Stimulated activated CD8-positive, alpha-beta memory T cell treated with anti-CD3 and anti-CD28 coated beads, Interleukin-12 subunit alpha, Interleukin-12 subunit beta, amount 100 ng/mL, for 1 hour (primary cell): ENCODE measurements at places on chromosomes 7 and 10.

DNA sequence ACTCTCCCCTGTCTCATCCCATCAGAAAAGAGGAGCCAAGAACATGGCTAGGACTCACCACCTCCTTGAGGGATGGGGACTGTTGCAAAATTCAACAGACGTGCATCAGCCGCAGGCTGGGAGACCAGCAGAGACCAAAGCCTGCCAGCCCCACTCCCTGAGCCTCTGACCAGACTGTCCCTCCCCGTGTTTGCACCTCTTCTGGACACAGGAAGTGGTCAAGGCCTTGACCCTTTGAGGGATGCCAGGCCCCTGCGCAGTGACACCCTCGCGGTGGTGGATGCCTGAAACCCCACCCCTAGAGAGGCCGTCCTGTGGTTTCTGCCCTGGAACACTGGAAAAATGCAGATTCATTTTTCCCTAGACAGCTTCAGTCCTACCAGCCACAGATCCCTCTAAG lies 128.4 kb upstream of the TCF7L2 start:
- no peak for DNase-seq

DNA sequence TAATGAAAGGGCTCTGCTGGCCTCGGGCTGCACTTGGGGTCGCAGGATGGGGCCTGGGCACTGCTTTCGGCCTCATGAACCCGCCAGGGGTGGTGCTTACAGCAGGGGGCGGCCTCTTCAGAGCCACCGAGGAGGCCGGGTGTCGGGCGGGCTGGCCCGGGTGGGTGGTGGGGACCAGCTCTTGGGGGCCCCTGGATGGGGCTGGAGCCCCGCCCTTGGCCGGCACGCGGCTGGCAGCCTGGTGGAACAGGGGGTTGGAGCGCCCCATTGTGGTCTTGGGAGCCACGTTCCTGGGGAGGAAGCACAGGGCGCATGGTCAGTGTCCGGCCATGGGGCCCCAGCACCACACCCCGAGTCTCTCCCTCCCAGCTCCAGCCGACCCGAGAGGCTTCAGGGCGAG lies 8.8 kb downstream of the ADAM8 start:
- DNase-seq = no peak

DNA sequence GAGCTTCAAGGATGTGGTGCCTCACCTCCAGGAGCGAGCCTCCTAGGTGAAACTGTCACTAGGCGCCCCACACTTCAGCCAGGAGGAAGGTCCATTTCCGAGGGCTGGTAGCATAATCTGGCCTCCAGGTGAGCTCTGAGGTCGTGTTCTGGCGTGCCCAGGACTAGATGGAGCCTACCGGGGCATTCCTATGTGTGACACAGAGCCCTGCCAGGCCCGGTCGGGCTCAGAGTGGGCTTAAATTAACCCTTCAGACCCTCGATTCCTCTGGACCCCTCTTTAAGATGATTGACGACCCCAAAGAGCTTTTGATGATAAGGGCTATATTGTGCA lies 233.1 kb downstream of the EBF3 start:
- DNase-seq = no peak

DNA sequence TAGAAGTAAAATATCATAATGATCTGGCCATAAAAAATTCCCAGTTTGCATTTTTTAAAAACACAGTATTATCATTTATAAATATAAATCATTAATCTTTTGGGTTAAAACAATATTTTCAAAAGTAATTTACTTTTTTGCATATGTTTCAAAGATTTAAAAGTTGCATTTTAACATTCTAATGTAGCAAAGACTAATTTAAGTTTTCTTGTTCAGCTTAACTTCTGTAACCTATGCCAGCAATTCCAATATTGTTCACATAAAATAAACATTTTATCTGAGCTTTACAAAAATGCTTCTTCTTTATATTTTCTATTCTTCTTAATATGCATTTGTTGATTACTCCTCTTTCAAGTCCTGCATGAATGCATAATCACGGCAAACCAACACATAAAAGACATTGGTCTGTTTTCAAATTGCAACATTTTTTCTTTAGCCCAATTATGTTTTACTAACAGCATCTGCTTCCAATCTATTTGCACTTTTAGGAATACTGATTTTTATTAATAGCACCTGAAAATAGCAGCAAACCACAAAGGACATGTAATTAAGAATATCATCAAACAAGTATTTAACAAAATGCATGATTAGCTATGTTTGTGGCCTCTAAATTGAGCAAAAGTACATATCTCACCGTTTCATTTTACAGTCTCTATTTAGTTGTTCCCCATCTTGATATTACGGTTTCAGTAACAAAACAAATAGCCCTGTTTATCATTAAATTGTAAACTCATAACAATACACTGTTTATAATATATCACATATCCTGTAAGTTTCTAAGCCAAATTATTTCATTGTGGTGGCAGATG lies 286.9 kb upstream of the NFE2L3 start:
- no peak for DNase-seq

DNA sequence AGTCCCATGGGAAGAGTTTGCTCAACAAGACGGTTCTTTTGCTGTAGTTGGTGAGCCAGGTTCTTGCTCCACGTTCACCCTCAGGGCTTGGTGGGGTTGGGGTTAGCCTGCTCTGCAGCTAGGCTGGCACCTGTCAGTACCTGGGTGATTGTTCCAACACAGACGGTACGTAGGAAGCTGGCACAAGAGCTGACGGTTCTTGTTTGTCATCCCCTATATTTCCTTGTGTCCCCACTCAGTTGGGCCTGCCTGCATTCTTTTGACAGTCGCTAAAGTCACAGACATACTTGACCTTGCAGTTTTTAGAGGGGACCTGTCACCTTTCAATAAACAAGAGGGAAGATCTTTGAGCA lies 40.2 kb upstream of the SYPL1 start:
- DNase-seq = no peak

GRCh38 chr7:147415991-147416390 lies 1174.6 kb upstream of the C7orf33 start:
- no peak for DNase-seq

- no peak for DNase-seq
Observed at GRCh38 chr10:122849900-122850605, 4.4 kb upstream of the CUZD1 start.

DNA sequence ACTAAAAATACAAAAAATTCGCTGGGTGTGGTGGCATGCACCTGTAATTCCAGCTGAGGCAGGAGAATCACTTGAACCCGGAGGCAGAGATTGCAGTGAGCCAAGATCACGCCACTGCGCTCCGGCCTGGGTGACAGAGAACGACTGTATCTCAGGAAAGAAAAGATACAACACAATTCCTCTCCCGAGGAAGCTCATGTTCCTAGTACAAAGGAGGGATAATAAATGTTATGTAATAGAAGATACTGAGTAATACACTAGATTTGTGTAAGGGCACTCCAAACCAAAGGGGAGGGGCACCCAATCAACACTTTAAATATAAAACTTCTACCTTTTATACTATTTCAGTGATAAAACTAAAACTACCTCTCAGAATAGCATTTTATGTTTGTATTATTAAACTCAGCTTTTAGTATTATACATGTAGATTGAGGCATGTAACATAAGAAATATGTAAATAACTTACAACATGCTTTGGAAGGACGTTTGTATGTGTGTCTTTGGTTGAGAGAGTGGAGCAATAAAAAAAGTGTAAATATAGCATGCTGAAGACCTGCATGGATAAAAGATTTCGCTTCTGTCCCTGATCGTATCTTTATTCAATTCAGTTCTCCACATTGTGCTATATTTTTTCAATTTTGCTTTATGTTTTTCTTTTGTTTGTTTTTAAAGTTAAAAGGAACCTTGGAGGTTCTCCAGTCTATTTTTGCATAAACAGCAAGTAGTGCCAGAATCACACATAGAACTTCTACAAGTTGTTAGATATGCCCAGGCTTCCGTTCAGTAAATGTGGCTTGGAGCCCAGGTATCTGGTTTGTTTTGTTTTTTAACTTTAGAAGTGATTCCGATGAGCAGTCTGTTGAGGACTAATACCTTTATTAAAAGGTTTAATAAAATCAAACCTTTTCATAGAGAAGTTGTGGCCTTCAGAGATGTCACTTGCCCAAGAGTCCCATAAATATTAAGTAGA lies 71.9 kb downstream of the WAC start:
- no peak for DNase-seq

- no peak for DNase-seq
Observed at GRCh38 chr7:150736864-150737263, 354 bp upstream of the GIMAP5 start.

DNA sequence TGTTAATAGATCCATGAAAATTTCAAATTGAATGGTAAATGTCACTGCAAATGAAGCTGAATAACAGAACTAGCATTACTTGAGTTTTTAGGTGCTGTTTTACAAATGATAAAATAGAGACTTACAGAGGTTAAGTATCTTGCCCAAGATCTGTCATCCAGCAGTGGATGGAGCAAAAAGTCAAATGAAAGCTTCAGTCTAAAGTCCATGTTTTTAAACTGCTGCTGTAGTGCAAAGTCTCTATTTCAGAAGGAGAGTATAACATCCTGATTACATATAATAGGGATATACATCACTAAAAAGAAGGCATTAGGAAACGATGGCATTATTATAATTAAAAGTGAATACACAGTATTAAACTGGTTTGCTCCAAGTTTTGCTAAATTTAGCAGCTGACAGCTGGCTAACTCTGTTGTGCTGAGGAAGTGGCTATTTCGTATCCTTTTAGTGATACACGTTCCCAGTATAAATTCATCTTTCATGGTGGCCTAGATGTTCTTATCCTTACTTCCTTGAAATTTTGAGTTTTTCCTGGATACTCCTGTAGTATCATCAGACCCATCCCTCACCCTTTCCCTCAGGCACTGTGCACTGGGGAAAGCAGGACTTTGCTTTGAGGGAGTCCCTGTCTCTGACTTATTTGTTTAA lies 603.2 kb downstream of the MAGI2 start:
- no peak for DNase-seq

DNA sequence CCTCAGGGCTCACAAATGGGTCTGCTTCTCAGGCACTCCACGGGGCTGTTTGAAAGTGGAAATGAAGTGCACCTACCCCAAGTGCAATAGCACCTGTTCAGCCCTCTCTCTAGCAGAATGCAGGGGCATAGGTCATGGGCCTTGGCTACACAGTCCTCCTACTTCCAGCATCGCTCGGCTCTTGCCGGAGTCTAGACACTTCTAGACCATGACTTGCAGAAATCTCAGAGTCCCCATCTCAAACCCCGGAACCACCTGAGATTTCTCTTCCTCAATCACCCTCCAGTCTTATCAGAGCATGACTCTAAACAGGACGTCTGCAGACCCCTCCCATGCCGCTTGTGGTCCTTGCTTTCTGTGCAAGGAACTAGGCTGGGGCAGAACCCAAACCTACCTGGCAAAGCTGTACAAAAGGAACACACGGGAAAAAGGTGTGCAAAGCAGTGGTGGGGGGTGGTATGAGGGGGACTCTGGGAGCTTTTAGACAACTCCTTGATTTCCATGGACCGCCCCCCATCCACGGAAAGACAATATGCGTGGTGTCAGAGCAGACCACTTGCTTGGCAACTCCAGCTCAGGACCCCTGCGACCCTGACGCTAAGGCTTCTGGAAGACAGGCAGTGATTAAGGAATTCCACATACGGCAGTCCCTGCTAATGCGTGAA lies 13.8 kb downstream of the TMEM273 start:
- DNase-seq = no peak

DNA sequence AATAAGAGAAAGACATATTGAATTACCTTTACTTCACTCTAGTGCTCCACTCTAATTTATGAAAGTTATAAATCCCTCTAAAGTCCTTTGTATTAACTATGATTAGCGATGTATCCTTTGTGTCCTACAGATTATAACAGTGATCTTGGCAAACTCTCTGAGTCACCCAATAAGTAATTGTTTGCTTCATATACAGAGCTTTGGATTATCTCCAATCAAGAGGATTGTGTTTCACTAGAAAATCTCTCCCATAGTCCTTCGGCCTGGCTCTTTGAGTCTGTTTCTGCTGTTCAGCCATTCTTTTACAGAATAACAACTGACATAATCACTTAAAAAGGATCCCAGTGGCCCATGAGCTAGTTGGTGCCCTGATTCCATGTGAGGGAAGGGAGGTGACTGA lies 9.5 kb downstream of the LMOD2 start:
- DNase-seq = no peak

GRCh38 chr7:20741801-20742200 lies 44.9 kb downstream of the SP8 start:
- DNase-seq = no peak

- no peak for DNase-seq
Observed at GRCh38 chr10:132700156-132701098, 85.5 kb downstream of the NKX6-2 start.

GRCh38 chr7:21300692-21301091 lies 127.2 kb upstream of the SP4 start:
- no peak for DNase-seq

- DNase-seq = no peak
Observed at GRCh38 chr10:33886299-33886698, 551.8 kb upstream of the NRP1 start.
